ENCODE measurements at places on chromosomes 2 and 18.
A peak's percentile ranks its signal among the peaks of the same experiment; 100 is the strongest.

GRCh38 chr2:152566728-152567069, 150.6 kb downstream of the PRPF40A start:
- no peak for DNase-seq

DNA sequence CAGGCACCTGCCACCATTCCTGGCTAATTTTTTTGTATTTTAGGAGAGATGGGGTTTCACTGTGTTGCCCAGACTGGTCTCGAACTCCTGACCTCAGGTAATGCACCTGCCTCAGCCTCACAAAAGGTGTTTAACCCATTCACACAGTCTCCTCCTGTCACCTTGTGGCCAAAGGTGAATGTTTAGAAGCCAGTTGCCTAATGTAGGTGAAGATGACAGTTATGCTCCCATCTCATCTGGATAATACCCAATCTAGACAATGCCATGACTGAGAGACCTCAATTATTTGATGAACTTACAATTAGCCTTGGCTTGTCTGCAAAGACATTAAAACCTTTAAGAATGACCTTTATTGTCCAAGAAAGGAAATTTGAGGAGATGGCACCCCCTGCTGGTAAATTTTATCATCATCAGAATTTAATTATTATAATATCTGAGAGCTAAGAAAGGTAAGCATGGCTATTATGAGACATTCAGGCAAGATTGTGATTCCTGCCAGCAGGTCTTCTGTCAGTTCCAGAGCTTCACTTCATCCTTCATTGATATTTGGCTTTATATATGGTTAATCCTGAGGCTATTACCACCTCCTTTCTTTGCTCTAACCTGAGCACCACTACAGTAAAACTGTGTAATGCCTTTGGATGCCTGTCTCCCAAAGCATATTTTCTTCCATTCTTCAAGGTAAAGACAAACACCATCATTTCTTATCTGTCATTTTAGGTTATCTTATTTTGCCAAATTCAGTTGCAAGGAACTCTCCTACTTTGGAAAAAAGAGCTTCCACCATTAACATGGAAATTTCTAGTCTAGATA, 117.6 kb downstream of the FAM124B start:
- DNase-seq: peak; percentile 4

DNA sequence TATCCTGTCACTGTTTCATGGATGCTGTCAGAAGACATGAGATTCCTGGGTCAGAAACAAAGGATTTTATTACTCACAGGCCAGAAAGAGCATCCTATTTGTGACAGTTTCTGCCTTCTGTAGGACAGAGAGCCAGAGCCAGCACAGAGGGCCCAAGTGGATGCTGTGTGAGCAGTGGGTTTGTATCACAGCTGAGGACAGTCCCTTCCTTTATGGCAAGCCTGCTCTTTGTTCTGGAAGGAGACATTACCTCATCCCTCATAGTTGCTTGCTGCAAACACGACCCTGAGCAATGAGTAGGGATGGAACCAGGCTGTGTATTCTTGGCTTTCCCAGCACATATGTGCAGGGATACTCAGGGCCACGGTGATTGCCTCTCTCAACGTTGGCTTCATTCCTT, 41.6 kb downstream of the ARHGEF4 start:
- no peak for DNase-seq

GRCh38 chr2:126672980-126673605, 17.1 kb downstream of the GYPC start:
- no peak for DNase-seq

DNA sequence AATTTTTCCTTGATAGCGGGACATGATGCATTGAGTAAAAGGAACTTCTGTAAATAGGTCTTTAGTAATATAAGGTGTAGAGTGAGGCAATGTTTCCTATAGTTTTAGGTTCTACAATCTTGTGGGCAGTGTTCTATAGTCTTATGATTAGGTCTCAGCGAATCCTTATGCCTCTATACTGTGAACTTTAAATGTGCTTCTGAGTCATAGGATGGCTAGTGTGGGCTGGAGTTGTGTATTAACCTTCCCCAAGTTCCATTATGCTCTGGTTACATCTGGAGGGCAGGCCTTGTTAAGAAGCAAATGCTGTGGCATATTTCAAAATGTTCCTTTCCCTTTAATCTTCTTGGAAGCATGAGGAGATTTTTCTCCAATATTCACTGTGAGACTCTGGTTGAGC, 73.5 kb downstream of the ROCK2 start:
- DNase-seq: no peak

DNA sequence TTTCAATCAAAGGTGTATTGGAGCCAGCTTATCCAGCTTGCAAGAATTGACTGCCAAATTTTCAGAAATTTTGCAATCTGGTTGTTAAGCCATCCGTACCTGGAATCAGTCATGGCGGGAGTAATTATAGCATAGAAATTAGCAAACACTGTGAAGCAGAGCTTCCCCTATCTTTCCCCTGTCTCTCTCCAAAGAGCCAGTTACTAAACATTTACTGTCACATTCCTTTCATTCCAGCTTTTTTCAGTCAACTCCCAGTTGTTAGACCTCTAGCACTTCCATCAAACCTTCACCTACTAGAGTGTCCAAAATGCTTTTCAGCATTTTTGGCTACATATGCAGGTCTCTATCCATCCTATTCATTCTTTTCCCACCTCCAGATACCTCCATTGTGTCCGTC, 137.4 kb downstream of the MC4R start:
- DNase-seq: no peak

Measured in T-helper 9 cell (primary cell).